ENCODE measurements at places on chromosomes 12 and 14.

DNA sequence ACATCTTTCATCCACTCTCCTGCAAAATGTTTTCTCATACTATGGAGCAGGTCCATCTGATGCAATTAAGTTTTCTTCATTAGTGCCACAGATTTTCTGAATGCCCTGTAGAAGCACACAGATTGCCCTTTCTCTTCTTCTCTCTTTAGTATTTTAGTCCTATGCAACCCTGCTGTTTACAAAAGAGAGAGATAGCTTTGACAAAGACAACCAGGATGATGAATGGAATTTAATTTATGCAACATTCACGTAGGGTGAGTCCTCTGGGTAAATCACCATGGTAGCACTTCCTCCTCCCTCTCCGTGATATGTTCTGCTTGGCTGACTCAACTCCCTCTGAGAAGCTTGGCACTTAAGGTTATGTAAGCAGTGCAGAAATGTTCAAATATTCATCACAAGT lies 400.9 kb upstream of the PDE3A start:
- no peak for DNase-seq

DNA sequence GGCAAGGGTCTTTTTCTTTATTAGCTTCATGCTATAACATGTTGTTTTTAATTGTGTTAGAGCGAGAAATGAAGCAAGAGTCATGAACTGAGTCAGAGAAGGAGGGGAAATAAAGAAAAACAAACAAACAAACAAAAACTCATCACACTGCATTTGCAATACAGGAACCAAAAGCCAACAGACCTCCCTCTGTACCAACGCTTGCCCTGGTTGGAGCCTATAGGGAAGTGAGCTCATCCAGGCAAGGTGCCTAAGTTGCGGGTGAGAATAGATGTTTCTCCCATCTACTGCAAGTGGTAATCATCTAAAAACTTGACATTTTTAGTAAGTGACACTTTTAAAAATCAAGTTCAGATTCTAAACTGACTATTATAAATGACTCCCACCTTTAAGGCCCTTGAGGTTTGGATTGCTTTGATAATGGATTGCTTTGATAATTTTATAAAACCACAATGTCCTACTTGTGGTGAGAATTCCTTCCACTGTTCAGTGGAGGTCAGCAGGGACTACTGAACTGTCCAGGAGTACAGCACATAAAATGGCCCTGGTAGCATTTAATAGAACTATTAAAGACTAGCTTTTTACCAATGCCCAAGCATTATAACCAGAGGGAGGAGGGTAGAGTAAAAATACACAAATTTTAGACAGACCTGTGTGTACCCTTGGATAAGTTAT lies 31.3 kb downstream of the SLC38A1 start:
- no peak for DNase-seq

- peak; percentile 27 for DNase-seq
Measured at GRCh38 chr12:41190338-41190737, 2.2 kb downstream of the PDZRN4 start.

DNA sequence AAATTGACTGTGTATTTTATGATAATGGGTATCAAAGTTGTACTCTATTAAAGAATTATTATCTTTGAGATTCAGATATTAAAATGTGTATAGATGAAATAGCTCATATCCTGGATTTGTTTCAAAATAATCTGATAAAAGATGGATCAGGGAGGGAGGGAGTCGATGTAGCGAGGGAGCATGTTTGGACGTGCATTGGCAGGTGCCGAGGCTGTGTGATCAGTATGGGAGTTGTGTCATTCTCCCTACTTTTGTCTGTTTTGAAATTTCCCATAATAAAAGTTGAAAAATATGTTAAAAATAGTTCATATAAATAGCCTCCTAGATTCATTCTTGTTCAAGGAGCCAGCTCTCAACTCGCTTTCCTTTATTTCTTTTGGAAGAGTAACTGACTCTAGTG lies 171.6 kb upstream of the HIF1A start:
- no peak for DNase-seq

DNA sequence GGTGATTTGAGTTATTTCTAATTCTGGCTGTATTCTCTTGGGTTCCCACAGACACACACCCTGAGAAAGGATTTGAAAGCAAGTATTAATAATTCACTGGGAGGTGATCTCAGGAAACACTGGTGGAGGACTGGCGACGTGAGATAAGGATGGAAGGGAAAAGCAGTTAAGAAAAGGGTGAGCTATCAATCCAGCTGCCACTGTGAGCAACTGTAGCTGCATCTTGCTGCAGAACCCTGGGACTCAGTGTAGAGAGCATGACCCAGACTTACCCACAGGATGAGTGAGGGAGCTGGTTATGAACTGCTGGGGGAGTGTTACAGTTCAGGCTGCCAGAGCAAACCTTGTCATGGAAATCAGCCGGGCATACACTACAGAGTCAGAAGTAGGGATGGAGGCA lies 71.9 kb downstream of the RESF1 start:
- no peak for DNase-seq

GRCh38 chr12:16573398-16574077 lies 32.4 kb downstream of the LMO3 start:
- no peak for DNase-seq

- no peak for DNase-seq
Measured at GRCh38 chr14:75411214-75411540, 16.6 kb upstream of the JDP2 start.

DNA sequence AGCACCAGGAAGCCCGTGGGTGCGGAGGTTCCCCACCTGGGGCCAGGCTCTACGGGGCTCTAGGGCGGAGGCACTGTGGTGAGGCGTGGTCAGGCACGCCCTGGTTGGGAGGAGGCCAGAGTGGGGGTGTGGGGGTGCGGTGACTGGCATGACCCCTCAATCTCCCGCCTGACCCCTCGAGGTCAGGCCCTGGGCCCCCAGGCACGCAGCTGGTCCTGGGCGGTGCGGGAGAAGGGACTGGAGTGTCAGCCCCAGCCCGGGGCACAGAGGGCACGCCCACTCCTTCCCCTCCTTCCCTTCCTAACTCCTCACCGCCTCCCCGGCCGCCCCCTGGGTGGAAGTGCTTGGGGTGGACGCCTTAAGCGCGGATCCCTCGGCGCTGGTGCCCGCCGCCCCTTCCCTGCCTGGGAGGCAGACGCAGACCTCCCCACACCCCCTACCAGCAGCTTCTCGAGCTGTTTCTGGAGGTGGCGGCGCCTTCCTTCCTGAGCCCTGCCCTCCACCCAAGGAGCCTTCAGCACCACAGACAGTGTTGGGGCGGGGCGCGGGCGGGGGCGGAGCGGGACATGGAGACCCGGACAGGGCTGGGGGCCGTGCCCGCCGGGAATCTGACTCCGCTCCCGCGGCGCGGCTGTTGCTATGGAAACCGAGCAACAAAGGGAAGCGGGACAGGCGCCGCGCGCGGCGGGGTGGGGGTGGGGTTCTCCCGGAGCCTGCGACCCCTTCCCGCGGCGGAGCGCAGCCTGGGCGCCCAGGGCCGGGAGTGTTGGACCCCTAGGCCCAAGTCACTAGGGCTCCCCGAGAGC lies 741 bp upstream of the CRIP2 start:
- peak; percentile 86 for DNase-seq

GRCh38 chr14:32447371-32447770 lies 118.3 kb downstream of the AKAP6 start:
- DNase-seq = no peak

GRCh38 chr14:97198813-97199212 lies 401.6 kb downstream of the VRK1 start:
- DNase-seq = no peak

GRCh38 chr14:77882098-77882497 lies 82.2 kb downstream of the ADCK1 start:
- DNase-seq = no peak

DNA sequence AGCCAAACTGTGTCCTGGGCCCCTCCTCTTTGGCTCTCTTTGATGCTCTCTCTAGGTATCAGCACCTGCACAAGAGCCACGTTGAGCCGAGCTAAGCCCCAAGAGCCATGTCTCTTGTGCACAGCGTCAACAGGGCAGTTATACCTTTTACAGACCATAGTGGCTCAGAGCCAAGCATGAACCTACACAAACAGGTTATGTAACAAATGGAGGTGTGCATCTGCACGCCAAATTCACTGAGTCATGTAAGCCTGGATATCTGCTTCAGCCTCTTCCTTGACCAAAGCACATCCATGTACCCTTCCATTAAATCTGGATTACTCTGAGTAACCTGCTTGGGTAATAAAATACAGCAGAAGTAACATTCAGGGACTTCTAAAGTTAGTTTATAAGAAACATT lies 509.7 kb downstream of the NAV3 start:
- no peak for DNase-seq

- DNase-seq = no peak
Measured at GRCh38 chr12:28780096-28780495, 369.0 kb upstream of the FAR2 start.

GRCh38 chr14:51430633-51431032 lies 190.6 kb downstream of the TMX1 start:
- peak; percentile 91 for DNase-seq

GRCh38 chr14:20792556-20792955 lies 10.1 kb downstream of the RNASE1 start:
- DNase-seq = no peak

DNA sequence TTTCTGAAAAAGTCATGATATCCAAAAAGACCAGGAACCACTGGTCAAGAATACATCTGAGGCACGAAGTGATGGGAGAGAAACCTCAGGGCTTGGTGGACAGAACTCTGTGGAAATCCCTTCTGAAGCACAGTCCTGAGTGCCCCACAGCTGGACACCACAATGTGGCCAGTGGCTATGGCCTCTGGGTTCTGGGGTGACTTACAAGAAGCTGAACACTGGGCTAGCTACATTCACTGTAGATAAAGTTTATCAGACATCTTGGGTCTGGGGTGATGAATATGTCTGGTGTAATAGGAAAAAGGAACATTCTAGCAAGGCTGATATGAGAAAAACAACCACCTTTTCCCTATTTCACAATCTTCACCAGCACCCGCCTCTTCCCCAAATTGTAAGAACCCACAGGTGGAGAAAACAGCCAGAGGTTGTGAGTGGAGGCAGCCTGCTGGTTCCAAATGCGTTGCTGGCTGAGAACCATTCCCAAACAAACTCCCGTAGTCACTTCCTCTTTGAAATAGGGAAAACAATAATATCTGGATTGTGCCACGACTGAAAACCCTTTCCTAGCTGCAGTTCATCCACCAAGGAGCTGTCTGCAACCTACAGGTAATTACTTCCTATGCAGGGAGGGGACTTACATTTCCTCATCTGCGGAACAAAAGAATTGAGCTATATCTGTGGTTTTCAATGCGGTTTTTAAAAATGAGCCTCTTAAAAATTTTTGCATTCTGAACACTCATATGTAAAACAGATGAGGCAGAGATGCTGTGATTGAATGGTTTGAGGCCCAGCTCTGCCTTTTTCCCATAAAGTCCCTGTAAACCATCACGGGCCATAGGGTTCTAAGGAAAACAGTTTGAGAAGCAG lies 193.6 kb downstream of the SLC41A2 start:
- DNase-seq = no peak

DNA sequence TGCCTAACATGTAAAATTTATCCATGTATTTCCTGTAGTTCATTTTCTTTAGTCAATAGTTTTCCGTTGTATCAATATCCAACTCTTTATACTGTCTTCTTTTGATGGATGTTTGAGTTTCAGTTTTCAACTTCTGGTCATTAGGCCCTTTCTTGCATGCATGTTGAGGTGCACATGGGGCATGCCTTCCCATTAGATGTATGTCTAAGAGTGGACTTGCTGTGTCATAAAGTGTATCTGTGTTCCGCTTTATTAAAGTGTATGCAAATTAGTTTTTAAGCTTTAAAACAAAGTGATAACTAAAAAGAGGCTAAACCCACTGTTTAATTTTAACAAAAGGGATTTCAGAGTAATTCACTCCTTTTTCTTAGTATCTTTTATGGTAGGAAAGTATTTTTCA lies 441.1 kb downstream of the PCNX1 start:
- no peak for DNase-seq

DNA sequence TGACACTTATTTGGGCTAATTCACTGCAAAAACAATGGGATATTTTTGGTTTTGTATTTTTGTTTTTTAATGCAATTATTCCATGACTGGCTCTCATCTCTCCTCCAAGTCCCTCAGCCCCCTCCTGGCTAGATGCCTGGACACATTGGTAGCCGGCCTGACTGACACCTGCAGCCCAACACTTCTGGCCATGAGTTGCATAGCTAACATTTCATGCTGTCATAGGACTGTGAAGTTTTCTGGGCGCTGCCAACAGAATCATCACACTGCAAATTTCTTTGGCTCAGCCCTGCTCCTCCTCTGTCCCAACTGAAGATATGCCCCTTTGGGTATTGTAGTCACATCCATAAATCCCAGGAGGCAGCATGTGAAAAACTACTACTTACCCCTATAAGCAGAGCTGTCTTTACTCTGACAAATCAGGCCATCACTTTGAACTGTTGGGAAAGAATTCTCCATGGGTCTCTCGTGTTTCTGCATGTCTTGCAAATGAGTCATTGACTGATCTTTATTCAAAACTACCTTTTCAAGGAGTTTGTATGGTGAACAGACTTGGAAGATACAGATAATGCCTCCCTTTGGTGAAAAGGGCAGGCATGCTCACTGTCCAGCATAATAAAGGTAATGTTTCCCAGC lies 126.7 kb upstream of the LGR5 start:
- no peak for DNase-seq

- DNase-seq = no peak
Measured at GRCh38 chr14:98946940-98947339, 325.1 kb downstream of the BCL11B start.

DNA sequence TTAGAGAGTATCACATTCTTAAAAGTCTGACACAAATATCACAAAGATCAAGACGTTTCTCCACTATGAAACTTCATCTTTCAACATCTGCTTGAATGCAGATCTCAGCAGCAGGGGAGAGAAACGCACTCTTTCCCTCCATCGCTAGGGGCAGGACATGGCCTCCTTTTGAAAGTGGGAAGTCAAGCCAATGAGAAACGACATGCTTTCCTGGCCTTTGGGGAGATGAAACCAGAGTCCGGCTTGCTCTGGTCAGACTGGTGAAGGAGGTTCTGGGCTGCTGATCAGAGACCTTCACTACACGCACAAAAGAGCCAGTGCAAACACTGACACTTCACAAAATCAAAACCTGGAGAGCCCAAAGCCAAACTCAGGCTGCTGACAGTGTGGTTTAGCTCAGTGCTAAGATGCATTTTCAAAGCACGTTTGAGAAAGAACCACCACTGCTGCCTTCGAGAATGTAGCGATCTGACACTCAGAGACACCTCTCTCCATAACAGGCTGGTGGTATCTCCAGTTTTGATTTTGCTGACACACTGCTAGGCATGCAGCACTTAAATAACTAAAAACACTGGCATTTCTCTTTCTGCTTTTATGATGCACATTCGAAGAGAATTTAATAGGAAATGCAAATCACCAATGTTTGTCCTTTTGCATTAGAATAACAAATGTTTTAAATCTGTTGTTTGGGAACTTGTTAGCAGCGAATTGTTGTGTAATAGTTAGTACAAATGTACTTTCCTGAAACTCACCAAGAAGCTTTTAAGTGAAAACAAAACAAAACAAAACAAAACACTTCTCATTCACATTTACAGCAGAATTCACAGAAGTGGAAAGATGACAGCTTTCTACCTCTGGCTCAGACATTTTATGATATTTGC lies 93.9 kb upstream of the OVCH1 start:
- peak; percentile 56 for DNase-seq

- no peak for DNase-seq
Measured at GRCh38 chr12:4441355-4442335, 4.0 kb downstream of the FGF6 start.

- no peak for DNase-seq
Measured at GRCh38 chr12:62763861-62764645, 170.9 kb downstream of the PPM1H start.

- DNase-seq = no peak
Measured at GRCh38 chr12:69873429-69873828, 48.4 kb downstream of the MYRFL start.

All from HAP-1 (cell line).